ENCODE measurements at places on chromosomes 16 and 17.

GRCh38 chr17:82838386-82839063 is 1.3 kb downstream of the ZNF750 start:
- DNase-seq: no peak

GRCh38 chr17:6041246-6041645 is 28.9 kb upstream of the WSCD1 start:
- no peak for DNase-seq

GRCh38 chr17:59311051-59311468 is 20.4 kb upstream of the YPEL2 start:
- DNase-seq: no peak

DNA sequence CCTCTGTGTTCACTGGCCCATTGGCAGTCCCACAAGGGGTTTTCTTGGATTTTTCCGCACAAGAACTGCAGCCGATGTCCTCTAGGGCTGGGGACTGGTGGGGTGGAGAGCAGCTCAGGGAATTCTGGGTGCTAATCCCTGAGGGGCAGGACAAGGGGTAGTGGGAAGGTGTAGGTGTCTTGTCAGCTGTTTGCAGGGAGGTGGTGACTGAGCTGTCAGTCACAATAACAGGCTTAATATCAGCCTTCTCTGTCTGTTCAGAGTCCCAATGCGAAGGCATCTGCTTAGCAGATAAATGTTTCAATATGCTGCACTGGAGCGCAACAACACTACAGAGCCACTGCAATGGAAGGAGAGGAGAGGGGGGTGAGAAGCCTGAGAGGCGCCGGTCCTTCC is 10.1 kb upstream of the DHRS13 start:
- DNase-seq: no peak

DNA sequence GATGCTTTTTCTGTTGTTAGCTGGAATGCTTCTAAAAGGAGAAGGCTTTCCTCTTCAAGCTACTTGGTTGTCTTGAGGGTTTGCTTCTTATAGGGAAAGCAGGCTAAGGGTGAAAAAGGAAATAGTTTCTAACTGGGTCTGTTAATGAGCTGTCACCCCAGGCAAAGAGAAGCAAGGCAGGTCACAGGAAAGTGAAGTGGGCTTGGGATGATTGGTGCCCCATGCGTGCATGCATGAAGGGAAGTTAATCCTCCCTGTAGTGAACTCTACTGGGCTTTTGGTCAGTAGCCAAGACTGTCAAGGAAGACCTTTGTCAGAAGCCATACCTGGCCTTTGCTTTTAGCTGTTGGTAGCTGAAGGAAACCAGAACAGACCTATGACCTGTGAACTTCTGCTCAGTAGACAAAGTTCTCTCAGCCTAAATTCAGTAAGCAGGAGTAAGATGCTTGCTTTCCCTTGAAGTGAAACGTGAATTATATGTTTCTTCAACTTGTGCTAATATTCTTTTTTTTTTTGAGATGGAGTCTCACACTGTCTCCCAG is 16.5 kb downstream of the TENT4B start:
- no peak for DNase-seq

DNA sequence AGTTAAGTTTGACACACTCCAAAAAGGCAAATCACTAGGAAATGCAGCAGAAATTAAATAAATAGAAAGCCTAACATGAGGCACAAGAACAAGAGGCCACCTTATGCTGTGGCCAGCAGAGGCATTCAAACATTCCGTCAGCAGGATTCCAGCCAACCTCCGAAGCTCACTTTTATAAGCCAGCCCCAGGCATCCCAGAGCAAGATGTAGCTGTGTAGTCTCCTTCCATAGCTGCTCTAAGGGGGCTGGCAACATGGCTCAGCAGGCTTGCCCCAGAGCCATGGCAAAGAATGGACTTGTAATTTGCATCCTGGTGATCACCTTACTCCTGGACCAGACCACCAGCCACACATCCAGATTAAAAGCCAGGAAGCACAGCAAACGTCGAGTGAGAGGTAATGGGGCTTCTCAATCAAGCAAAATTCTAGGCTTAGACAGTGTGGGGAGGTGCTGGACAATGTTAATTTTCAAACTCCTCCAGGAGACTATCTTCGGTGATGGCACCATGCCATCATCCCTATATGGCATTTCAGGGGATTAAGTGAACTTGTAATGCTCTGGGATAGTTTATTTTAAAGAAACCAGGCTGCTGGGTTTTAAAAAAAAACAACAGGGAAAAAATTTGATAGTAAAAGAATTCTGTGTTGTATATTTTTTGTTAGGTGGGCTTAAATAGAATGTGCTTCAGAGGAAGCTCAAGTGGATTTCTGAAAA is at the start of gene CLEC3A:
CLEC3A (plus strand) TSS at position 202 of the 714 bp plus-strand sequence; CDS start at position 281, 79 bp downstream.
- no peak for DNase-seq

DNA sequence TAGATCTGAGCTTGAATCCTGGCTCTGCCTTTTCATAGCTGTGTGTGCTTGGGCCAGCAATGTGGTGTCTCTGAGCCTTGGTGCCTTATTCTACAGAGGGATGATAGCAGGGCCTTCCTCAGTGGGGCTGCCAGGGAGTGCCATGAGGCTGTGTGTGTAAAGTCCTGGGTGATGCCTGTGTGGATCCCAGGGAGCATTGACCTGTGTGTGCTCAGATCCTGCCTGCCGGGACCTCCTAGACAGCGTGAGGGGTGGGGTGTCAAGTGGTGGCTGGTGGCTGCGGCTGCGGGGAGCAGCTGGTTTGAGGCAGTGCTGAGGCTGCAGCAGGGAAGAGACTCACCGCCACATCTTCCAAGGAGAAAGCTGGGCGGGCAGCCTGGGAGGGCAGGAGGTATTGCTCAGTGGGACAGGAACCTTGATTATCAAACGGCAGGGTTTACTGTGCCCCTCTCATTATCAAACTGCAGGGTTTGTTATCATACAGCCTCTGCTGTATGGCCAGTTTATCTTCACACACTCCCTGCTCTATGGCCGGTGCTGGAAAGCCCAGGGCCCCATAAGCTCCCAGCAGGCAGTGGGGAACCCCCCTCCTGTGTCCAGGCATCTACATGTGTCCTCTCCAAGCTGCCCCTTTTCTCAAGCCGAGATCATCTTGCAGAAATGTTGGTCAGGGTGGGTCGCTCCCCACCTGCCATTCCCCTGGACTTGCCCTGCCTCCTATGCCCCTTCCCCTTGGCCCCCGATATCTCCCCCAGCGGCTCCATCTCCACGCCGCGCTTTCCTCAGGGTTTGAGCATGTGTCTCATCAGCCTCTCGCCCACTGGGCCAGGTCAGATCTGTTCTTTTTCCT is 3.1 kb upstream of the ADCY7 start:
- DNase-seq: no peak

- no peak for DNase-seq
Observed at GRCh38 chr16:57801809-57802340, 416 bp downstream of the KIFC3 start.

DNA sequence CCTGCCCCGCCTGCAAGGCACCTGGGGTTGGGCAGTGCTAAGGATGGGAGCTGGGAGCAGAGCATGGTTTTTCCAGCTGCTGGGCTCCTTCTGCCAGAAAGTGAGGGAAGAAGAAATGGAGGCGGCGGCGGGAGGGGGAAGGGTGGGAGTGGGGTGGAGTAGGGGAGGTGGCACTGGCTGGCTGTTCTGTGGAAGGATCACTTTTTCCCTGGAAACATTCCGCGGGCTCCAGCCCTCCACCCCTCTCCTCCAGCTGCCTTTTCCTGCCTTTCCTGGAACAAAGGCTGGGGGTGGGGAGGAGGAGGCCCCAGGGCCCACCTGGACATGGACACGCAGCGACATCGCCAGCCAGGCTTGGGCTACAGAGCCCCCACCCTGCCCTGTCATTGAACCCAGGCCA is 41.1 kb downstream of the CFAP20 start:
- no peak for DNase-seq

DNA sequence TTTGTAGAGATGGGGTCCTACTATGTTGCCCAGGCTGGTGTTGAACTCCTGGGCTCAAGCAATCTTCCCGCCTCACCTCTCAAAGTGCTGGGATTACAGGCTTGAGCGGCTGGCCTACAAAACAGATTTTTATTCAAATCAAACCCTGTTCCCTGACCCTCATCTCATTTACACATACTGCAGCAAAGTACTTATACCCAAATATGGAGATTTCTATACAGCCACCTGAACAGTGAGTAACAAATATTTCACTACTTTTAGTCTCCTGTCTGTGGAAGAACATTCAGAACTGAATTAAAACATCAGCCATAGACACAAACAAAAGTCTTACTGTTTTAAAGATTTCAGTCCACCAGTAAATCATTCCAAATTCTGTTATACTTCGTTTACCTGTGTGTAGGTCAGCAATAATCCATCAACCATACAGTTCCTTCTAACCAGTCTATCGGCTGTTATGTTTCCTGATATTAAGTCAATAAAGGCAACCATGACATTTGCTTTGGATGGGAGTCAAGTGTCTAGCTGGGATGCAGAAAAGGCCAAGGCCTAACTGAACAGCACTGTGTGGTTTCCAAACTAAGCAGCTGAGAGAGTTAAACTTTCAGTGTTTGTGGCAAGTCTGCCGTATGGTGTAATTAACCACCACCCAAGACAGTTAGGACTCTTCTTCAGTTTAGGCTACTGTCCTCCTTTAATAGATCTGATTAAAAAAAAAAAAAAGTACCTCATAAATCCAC is 22.3 kb downstream of the ERN1 start:
- DNase-seq: no peak

DNA sequence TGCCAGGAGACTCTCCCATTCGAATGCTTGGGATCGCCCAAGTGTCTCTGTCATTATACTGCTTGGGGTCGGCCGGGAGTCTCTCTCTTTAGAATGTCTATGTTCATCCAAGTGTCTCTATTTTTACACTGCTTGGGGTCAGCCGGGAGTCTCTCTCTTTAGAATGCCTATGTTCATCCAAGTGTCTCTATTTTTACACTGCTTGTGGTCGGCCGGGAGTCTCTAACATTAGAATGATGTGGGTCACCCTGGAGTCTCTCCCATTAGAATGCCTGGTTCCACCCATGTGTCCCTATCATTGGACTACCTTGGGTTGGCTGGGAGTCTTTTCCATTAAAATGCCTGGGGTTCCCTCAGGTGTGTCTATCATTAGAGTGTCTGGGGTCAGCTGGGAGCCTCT is 2230.4 kb downstream of the TP53TG3F start:
- no peak for DNase-seq

DNA sequence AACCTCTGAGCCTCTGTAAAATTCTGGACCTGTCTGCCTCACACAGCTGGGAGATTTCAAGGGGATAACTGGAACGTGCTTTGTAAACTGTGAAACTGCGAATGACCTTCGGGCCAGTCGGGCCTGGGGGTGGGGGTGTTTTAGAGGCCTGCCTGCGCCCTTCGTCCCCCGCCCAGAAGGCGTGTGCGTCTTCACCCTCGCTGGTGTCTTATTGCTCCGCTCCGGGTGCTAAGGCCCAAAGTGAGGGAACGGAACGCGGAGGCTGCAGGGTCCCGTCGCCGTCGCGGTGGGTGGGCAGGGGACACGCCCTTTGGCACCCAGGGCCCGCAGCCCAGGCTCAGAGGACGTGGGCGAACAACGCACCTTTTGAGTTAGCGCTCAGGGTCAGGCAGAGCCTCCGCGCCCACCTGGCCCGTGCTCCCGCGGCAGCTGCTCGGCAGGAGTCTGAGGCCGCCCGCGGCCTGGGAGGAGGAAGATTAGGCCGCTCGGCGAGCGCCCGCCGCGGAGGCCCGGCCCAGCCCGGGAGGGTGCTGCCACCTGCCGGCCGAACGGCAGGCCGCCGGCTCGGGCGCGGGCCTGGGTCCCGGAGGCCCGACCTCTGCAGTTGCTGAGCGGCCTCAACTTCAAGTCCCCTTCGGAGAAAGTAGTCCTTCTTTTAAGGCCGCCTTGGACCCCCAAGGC is 29.7 kb downstream of the DCAKD start:
- peak; percentile 15 for DNase-seq

DNA sequence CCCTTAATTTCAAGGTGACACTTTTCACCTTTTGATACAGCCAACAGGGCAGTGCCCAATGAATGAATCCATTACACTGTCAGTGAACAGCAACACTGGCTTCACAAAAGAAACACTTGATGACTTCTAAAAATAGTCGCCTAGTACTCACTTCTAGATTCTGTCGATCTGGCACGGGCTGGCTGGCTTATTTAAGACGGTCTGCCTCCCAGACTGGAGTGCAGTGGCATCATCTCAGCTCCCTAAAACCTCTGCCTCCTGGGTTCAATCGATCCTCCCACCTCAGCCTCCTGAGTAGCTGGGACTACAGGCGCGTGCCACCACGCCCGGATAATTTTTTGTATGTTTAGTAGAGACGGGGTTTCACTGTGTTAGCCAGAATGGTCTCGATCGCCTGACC is 1.9 kb downstream of the NDUFAB1 start:
- DNase-seq: no peak

- DNase-seq: no peak
Observed at GRCh38 chr17:47281216-47281615, 27.6 kb downstream of the ITGB3 start.

GRCh38 chr17:56756536-56756935 is 77.2 kb downstream of the C17orf67 start:
- DNase-seq: no peak

GRCh38 chr17:55172612-55173011 is 92.1 kb upstream of the HLF start:
- DNase-seq: no peak

GRCh38 chr16:68351991-68352431 is 41.2 kb downstream of the PRMT7 start:
- DNase-seq: no peak

All from activated CD8-positive, alpha-beta memory T cell treated with anti-CD3 and anti-CD28 coated beads for 1 hour (primary cell).